ENCODE measurements at places on chromosomes 7 and 10.

DNA sequence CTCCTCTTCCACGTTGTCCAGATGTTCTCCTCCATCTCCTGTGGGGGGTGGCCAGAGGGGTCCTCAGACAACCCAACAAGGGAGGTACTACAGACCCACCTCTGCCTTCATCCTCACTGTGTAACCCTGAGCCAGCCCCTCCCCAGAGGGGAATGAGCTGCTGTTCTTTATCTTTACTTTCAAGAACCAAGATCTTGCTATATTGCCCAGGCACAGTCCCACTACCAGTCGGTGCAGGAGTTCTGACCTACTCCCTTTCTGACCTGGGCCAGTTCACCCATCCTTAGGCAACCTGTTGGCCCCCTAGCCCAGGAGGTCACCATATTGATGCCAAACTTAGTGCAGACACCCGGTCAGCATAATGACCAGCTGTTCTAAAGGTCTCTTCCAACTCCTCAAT is 16.8 kb upstream of the MTPAP start:
- no peak for DNase-seq

- no peak for DNase-seq
Measured at GRCh38 chr7:120256344-120257070, 16.5 kb upstream of the KCND2 start.

DNA sequence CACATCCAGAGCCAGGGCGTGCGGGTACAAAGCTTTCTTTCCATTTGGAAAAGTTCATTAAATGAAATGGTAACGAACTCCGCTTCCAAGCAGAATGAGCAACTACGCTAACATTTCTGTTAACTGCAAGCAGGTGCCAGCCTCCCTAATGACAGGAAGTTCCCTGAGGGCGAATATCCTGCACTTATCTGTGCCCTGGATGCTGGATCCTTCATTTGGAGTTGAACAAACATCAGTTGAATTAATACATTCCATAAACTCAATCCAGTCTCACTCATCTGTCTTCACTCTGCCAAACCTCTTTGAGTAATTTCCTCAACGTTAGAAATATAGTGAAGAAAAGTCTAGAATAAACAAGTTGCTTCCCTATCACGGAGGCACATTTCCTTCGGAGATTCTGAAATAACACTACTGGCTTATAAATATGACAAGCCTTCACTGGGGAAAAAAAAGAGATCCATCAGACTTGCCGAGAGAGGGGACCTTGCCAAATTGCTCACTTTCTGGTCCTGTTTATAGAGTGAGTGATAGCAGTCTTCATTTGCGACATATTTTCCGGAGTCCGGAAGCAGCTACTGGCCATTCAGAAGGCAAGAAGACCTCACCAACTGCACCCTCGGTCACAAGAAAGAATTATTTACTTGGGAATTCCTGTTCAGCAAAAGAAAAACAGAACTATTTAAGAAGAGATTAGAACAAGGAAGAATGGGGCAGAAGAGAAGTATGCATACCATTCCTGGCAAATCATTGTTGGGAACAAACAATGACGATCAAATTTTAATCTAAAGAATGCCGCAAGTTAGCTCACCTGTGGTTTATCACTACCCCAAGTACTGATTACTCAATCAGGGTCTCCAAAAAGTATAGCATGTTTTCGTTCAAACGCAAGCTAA is 196.4 kb downstream of the FAM107B start:
- no peak for DNase-seq

GRCh38 chr10:130714742-130715467 is 578.7 kb downstream of the GLRX3 start:
- no peak for DNase-seq

- no peak for DNase-seq
Measured at GRCh38 chr7:65477326-65477725, 103.7 kb downstream of the ZNF92 start.

DNA sequence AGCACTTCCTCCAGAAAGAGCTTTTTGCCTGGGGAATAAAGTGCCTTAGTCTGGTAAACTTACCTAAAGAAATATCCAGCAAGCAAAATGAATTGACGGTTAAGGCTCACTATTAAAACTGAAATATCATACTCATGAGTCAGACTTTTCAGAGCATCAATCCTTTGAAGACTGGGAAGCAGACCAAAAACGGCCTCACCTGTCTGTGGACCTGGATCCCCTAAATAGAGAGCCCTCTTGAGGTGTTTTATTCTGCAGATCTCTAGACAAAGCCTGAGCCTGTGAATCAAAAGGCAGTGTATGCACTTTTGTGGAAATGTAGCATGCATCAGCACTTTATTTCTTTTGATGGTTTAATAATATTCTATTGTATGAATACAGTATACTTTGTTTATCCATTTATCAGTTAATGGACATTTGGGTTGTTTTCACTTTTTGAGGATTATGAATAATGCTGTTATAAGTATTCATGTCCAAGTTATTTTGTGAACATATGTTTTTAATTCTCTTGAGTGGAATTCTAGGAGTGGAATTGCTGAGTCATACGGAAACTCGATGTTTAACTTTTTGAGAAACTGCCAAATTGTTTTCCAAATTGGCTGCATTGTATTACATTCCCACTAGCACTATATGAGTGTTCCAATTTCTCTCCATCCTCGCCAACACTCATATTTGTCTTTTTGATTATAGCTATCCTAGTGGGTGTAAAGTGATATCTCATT is 449.0 kb upstream of the IGFBP3 start:
- DNase-seq: no peak

GRCh38 chr10:43874984-43875383 is 226.3 kb upstream of the ZNF32 start:
- DNase-seq: no peak

GRCh38 chr7:103148131-103148993 is 537 bp downstream of the NAPEPLD start:
- no peak for DNase-seq

- DNase-seq: no peak
Measured at GRCh38 chr7:117836-118614, 74.3 kb upstream of the FAM20C start.

- no peak for DNase-seq
Measured at GRCh38 chr7:121398246-121398645, 2.1 kb upstream of the FAM3C start.

GRCh38 chr7:7695111-7695817 is 23.1 kb downstream of the RPA3 start:
- no peak for DNase-seq

DNA sequence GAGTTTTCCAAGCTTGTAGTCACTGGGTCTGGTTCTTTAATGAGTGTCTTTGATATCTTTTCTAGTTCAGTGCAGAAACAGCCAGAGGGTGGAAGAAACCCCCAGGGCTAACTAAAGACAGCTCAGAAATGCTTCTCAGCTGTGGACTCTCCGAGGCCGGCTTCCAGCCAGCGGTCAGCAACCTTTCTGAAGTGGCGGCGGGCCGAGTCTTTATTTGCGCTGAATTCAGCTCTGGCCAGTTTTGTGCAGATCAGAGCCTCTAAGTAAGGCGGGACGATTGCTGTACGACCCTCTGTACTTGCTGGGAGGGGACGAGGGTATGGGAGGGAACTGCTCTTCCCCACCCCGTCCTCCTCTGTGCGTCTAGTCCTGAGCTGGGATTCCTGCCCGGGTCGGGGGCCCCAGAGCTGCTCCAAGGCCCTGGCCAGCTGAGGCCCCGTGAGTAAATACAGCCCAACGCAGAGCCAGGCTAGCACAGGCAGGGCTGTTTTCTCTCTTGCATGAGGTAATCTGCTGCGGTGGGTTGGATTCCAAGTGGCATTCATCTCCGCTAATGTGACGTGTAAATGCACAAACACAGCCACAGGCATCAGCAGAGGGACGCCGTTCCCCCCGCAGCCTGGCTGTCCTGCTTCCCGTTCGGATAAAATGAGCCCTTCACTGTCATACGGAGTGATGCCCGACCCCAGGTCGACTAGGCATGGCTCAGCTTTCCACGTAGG is 159.8 kb downstream of the PIP4K2A start:
- no peak for DNase-seq

GRCh38 chr7:116575853-116576252 is 51.0 kb downstream of the CAV1 start:
- no peak for DNase-seq

DNA sequence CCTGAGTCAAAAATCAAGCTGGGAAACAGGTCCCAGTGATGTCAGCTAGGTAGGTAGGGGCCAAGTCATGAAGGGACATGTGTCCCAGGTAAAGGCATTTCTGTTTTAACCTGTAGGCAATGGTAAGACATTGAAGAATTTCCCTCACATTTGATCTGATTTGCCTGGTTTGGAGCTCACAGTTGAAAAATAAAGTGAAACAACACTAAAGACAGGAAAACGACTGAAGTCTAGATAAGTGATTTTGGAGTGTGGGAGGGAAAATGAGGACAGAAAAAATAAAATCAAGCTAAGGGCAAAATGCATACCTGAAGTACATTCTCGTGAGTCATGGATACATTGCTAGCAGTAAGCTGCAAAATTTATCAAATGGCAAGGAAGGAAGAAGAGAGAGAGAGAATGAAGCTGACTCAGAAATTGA is 169.9 kb downstream of the SKIDA1 start:
- no peak for DNase-seq

DNA sequence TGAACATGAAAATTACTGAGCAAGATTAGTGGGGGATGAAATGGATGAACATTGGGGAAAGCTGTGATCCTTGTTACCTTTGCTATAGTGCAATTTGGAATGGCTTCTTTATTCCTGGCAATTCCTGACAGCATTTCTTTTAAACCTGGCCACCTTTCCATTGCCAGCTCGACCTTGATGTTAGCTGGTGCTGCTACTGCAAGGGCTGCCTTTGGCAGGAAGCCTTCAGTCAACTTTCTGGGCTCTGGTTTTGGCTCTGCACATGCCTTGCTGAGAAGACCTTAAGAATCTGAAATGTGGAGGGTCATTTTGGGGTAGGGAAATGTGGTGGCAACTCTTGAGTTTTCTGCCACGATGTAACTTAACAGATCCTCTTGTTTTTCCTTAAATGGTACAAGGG is 64.7 kb downstream of the KAT6B start:
- DNase-seq: no peak

DNA sequence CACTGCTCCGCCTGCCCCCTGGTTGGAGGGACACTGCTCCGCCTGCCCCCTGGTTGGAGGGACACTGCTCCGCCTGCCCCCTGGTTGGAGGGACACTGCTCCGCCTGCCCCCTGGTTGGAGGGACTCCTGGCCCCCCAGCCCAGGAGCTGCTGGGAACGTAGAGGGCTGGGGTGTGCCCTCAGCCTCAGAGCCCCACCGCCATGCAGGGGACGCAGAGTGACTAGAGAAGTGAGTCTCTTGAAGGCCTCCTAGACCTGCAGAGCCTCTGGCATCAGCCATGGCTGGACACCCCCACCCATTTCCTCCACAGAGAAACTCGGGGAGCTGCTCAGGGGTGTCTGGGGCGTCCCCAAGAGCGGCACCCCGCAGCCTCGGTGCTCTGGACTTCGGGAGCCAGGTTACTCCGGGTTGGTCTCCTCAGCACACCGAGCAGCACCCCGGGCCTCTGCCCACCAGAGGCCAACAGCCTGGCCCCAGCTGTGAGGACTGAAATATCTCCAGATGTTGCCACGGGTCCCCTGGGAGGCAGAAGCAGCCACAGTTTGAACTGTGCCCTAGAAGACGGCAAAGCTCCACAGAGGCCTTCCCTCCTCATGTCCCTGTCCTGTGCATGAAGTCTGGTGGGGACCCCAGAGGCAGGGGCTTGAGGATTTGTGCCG is 191.9 kb downstream of the ELFN1 start:
- DNase-seq: no peak

GRCh38 chr10:15489431-15489830 is 118.3 kb upstream of the FAM171A1 start:
- no peak for DNase-seq

GRCh38 chr10:17527514-17528146 is 73.2 kb upstream of the ST8SIA6 start:
- peak; percentile 44 for DNase-seq

- peak; percentile 37 for DNase-seq
Measured at GRCh38 chr10:112519133-112519761, 72.2 kb downstream of the VTI1A start.

DNA sequence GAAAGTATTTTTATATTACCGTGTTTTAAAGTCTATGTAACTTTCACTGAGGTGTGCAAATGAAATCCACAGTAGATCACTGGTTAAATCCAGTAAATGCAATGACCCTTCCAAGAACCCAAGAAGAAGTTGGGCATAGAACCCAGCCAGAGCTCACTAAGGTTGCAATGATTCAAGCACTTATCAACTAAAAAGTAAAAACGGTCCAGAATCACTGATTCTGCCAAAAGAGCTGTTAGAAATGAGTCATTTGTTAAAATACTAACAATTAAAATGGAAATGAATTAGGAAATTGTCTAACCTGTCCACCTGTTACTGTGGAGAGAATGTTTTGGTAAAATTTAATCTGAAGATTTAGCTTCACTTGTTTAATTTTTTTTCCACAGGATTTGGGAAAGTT is 74.4 kb downstream of the ANK3 start:
- DNase-seq: no peak

- DNase-seq: peak; percentile 37
Measured at GRCh38 chr10:17673471-17674061, 29.6 kb downstream of the STAM start.

- no peak for DNase-seq
Measured at GRCh38 chr10:35555962-35556930, 48.9 kb upstream of the GJD4 start.

GRCh38 chr7:75789361-75789924 is 17.4 kb upstream of the CCL26 start:
- DNase-seq: no peak

- DNase-seq: no peak
Measured at GRCh38 chr10:118868589-118868988, 113.8 kb upstream of the CACUL1 start.

GRCh38 chr10:109922976-109923921 is at the start of gene XPNPEP1:
TSS of gene XPNPEP1 (minus strand) at chr10:109923511. CDS start at chr10:109923433, 78 bp downstream.
- DNase-seq: peak; percentile 36

DNA sequence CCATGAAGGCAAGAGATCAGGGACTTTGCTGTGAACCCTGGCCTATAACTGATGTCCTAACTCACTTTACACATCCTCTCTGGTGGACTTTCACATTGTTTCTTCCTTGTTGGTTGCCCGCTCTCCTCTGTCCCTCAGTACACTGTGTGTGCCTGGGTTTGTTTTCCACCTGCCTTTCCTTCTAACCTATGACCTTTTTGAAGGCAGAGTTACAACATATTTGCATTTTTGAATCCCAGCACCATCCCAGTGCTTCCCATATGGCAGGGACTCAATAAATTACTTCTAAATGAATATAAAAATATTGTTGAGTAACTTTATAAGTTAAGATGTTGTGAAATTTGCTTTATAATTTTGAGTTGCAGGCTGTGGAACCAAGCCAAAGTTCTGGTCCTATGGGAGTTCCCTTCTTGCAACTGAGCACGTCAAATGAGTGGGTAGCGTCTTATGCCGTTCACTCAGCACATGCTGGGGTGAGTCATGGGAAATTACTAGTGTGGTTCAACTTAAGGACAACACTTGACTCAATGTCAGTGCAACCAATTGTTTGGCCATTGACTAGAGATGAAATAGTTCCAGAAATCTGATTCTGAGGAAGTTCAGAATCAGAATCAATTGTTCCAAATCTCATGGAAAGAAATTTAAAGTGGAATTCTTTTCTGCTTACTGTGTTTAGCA is 250.9 kb downstream of the TWIST1 start:
- DNase-seq: peak; percentile 99

GRCh38 chr7:33932221-33932620 is 26.9 kb downstream of the BMPER start:
- DNase-seq: no peak

GRCh38 chr10:125692196-125692595 is 9.2 kb upstream of the TEX36 start:
- DNase-seq: no peak

GRCh38 chr7:155512246-155512887 is 34.0 kb downstream of the CNPY1 start:
- no peak for DNase-seq

- DNase-seq: no peak
Measured at GRCh38 chr10:93150990-93151547, 77.4 kb downstream of the CYP26A1 start.

Measured in epithelial cell of prostate (primary cell).